ENCODE measurements at places on chromosomes 1 and 21. TPM values are rescaled to one million over a fixed set of nuclear protein-coding genes. Genes with fewer than 3 reads are reported as not detected.

Gene OR10J1
- polyA plus RNA-seq: not detected

Gene LRRC71
- 0.19 TPM for polyA plus RNA-seq

Gene AVPR1B
- polyA plus RNA-seq: not detected

Gene RHBDL2
- polyA plus RNA-seq: 0.34 TPM

Gene S100PBP
- 14.3 TPM for polyA plus RNA-seq

Gene KTI12
- polyA plus RNA-seq: 6.4 TPM

Gene NSL1
- polyA plus RNA-seq: 19.5 TPM

Gene GPR137B
- 31.4 TPM for polyA plus RNA-seq

Gene FCGR3A
- 12.2 TPM for polyA plus RNA-seq

Gene NEK2
- not detected for polyA plus RNA-seq

Gene TAS1R1
- not detected for polyA plus RNA-seq

Gene BACE2
- polyA plus RNA-seq: 55.5 TPM

Gene ZNF593OS
- not detected for polyA plus RNA-seq

Gene SYDE2
- 1.3 TPM for polyA plus RNA-seq

Gene SLC44A5
- polyA plus RNA-seq: 5.0 TPM

Gene OR6N1
- not detected for polyA plus RNA-seq

Gene SNX7
- polyA plus RNA-seq: 28.4 TPM

Gene ACTN2
- polyA plus RNA-seq: 1.6 TPM

Gene OR2W3
- polyA plus RNA-seq: not detected

Gene OR6Y1
- not detected for polyA plus RNA-seq
